ENCODE measurements at places on chromosomes 16 and 17.

- no peak for DNase-seq
Observed at GRCh38 chr17:67025216-67025792, 19.1 kb upstream of the CACNG1 start.

GRCh38 chr16:68070806-68071517 is 14.2 kb upstream of the NFATC3 start:
- no peak for DNase-seq

DNA sequence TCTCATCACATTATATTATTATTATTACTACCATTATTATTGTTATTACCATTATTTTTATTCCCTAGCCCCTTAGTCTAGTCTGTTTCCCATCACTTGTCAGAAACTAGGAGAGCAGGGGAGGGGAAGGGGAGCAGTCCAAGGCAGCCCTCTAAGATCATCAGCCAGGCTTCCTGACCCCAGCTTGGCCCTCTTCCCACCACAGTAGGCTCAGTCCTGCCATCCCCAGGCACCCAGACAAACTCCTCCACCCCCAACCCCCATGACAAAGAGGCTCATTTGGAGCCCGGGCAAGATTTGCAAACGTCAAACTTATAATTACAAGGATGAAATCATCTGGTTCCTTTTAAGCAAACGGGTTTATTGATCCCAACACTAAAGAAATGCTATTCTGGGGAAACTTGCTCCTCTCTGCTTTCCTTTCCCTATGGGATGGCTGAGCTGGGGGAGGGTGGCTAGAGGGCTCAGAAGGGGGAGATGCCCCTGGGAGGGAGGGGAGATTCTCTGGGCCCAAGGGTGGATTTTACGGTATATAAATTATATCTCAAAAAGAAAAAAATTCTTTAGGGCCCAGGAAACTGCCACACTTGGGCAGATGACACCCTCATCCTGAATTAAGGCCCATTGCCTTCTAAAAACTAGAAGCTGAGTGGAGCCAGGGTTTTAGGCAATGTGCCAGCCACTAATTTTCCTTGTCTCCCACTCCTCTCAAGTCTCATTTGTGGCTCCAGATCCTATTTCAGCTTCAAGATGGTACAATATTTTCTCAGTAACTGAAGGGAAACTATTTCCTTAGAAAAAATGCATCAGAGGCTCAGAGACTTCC is 4.4 kb upstream of the CBFB start:
- no peak for DNase-seq

GRCh38 chr16:67283039-67283825 is 3.9 kb downstream of the PLEKHG4 start:
- no peak for DNase-seq

GRCh38 chr17:57925361-57925990 is 29.7 kb downstream of the CUEDC1 start:
- DNase-seq = no peak

- no peak for DNase-seq
Observed at GRCh38 chr16:15949210-15950160, at the start of gene ABCC1. Gene ABCC1 (plus strand): TSS chr16:15949616. CDS start chr16:15949752, 136 bp downstream.

DNA sequence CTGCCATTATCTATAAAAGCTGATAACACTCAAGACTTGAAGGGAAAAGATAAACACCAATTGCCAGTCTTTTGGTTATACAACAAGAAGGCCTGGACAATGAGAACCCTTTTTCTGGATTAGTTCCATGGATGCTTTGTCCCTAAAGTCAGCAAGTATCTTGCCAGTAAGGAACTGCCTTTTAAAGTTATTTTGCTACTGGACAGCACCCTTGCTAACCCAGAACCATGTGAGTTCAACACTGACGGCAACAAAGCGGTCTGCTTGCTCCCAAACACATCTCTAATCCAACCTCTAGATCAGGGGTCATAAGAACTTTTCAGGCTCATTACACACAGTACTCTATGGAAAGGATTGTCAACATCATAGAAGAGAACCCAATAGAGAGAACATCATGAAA is 25.3 kb upstream of the ABCA6 start:
- no peak for DNase-seq

Measured in CD14-positive monocyte (primary cell).